CD4-positive, alpha-beta T cell treated with Interleukin-21 for 1 hour (primary cell): ENCODE measurements at places on chromosomes 7 and 10.

- DNase-seq: peak; percentile 45
Measured at GRCh38 chr7:92461027-92462003, 14.0 kb downstream of the GATAD1 start.

GRCh38 chr7:149021725-149022062, 6.6 kb downstream of the PDIA4 start:
- no peak for DNase-seq

DNA sequence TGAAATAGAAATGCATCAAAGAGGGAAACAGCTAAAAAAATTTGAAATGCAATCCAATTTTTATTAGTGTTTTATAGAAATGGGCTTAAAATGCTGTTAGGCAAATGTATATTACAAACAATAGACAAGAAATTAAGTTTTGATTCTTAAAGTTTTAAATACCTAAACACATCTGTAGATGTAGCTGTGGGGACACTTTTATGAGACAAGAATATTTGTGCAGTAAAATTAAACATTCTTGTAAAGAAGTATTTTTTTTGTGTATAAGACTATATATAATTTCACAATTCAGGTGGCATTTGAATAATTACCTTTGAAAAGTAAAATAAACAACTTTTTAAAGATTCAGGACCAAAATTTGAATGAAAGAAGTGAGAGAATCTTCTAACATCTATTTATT, 1015.9 kb downstream of the REEP3 start:
- no peak for DNase-seq

- DNase-seq: no peak
Measured at GRCh38 chr10:60172363-60172990, 217.2 kb downstream of the ANK3 start.

DNA sequence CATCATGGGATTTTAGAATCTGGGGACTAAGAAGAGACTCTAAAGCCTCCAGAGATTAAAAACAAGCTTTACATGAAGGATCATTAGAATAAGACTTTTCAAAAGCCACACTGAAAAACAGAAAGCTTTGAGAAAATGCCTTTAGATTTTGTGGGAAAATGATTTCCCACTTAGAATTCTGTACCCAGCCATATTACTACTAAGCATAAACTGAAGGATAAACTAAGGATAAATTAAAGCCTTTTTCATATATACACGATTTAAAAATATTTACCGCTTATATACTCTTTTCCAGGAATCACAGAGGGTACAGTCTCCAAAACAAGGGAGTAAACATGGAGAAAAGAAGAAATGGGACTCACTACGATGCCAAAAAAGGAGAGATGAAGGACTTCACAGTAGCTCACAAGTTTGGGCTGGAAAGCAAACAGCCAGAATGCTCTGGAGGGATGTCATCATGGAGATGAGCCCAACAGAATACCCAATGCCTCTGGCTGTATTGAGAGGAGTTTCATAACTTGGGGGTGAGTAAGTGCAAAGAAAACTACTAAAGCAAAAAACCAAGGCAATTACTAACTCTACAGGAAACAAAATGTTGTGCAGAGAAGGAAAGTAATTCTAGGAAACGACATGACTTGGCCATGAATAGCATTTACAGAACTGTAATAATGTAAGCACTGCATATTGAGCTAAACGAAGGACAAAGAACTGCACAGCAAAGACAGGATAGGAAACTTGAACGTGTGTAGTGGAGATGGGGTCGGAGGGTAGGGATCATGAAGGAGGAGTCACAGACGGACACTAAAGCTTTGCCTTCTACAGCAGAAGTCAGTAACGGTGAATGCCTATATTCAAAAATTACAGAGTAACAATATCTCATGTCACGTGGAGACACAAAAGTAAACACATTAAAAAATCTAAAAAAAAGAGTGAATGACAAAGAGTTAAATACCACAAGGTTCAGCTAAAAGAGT, 61.4 kb upstream of the ASAH2 start:
- DNase-seq: no peak

DNA sequence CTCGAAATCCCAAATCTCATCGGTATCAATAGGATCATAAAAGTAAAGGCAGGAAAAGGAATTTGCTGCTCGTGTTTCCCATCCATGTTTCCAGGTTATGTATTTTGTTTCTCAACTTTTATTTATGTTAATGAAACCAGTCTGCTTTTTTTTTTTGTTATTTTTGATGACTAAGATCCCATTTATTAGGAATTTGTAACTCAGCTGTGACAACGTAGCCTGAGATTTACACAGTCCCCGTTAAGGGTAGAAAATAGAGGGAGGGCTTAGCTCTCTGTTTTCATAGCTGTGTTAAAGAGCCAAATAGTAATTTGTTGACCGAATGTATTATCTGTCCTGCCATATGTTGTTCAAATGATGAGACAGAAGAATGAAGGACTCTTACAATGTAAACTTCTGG, 164.0 kb downstream of the MGMT start:
- DNase-seq: no peak

GRCh38 chr10:114623661-114624294, 34.3 kb downstream of the ABLIM1 start:
- DNase-seq: no peak

- no peak for DNase-seq
Measured at GRCh38 chr7:36653008-36653662, 71.2 kb downstream of the AOAH start.

DNA sequence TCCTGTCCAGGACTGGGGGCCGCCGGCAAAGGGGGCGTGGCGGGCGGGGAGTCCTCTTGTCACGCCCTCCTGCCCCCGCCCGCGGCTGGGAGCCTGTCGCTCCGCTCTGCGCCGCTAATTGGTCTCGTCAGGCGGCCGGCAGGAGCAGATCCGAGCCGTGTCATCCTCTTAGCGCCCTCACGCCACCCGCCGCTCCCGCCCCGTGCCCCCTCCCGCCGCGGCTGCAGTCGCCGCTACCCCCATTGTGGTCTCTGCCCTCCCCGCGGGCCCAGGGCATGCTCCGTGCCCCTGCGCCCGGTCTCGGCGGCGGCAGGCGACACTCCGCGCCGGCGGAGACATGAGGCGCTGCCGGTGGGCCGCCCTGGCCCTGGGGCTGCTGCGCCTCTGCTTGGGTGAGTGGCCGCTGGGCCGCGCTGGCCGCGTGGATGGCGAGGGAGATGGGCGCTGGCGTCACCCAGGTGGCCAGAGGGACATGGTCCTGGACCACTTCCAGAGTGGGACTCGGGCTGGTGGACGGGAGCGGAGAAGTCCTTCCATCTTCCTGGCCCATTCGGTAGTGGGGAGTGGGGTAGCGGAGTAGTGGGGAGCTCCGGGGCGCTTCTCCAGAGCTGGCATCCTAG, at the start of gene CDHR1:
Gene CDHR1, plus strand, starts transcription at position 114 of the 620 bp plus-strand sequence. Its CDS starts 224 bp downstream, at position 338.
- DNase-seq: peak; percentile 62

DNA sequence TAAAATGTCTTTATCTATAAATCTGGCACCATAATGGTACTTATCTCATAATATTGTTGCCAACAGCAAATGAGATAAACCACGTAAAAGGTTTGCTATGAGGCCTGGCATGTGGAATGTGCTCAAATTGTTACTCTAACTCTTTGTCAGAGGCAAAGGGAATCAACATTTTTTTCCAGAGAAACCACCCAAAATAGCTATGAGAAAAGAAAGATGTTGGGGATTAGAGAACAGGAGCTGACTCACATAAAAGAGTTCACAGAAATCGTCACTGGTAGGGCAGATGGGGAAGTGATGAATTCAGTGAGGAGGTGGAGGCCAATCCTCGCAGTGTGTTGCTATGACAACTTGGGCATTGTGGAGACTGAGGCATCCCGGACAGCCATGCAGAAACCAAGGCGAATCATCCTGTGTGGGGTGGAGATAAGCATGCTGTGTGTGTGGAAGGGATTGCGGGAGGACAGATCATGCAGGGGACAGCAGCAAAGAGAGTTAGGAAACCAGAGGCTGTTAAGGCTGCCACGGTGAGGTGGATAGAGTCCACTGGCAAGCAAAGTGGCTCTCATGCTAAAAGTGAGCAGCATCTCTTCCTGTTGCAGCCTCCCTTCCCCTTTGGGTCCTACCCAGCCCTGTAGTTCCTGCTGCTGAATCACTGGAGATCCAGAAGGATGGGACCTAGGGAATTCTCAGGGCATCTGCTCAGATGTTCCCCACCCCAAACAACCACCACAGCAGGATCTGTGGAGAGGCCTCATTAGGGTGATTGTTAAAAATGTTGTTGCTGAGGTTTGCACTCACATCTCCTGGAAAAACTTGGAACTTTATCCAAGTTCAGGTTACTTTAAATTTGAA, 103.9 kb downstream of the CUBN start:
- peak; percentile 83 for DNase-seq

DNA sequence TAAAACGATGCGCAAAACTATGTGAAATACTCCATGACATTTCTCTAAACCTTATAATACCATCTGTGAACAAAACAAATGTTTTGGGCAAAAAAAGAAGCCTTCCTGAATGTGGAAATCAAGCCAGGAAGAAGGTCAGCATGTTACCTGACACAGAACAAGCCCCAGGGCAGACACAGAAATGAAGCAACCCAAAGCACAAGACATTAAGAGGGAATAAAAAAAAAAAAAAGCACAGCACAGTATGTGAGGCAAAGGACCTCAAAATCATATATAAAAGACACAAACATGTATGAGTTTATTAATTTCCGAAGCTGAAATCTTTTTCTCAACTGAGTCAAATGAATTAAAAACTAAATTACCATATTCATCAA, 161.8 kb downstream of the SKIDA1 start:
- no peak for DNase-seq

GRCh38 chr7:157139111-157139809, 534 bp downstream of the UBE3C start:
- peak; percentile 77 for DNase-seq
